ENCODE measurements at places on chromosomes 7 and 10.

DNA sequence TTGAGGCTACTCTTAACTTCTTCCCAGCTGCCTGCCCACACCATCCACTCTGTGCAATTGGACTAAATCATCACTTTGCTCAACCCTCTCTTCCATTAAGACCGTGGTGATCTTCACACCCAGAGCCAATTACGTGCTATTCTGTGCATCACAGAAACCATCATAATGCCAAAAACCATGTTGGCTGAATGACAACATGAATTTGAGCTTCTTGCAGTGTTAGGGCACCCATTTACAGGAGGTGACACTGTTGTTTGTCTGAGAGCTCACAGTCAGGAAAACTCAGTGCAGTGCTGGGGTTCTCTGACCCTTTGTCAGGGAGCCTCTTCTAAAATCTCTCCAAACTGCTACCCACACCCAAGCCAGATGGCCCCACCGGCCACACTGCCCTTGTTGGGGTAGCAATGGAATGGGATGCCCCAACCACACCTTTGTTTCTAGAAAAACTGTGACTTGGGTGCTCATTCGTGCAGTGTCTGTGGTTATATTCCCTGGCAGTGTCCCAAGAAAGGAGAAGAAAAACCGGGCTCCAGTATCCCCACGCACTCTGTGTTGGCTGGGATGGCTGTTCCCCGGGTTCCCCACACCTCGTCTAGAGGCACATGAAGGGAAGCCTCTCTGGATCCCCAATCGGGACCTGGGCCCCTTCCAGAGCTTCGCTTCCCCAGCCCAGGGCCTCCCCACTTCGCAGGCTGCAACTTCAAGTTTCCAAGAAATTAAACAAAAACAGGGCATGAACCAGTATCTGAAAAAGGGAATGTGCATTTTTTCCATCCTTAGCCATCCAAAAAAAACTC lies 2.0 kb upstream of the TNS3 start:
- no peak for DNase-seq

- no peak for DNase-seq
Measured at GRCh38 chr10:59016043-59016442, 160.4 kb upstream of the PHYHIPL start.

- no peak for DNase-seq
Measured at GRCh38 chr10:36504758-36505157, 620.6 kb upstream of the ANKRD30A start.

GRCh38 chr7:157403646-157404401 lies 67.0 kb downstream of the DNAJB6 start:
- no peak for DNase-seq

DNA sequence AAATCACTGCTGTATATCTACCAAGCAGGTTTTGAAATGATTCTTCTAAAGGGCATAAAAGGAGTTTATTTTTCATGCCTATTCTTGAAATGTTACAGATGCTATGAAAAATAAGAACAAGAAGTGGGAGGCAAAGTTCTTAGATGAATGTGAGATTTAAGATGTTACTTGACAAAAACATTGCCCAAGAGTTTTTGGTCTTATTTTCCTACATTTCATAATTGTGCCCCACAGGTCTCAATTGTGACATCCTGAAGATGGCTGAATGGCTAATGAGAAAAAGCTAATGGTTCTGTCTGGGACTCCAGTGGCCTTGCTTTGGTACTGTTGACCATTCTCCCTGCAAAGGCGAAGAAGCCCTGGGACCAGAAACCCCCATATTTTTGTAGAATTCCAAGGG lies 43.0 kb upstream of the IFRD1 start:
- DNase-seq = no peak

DNA sequence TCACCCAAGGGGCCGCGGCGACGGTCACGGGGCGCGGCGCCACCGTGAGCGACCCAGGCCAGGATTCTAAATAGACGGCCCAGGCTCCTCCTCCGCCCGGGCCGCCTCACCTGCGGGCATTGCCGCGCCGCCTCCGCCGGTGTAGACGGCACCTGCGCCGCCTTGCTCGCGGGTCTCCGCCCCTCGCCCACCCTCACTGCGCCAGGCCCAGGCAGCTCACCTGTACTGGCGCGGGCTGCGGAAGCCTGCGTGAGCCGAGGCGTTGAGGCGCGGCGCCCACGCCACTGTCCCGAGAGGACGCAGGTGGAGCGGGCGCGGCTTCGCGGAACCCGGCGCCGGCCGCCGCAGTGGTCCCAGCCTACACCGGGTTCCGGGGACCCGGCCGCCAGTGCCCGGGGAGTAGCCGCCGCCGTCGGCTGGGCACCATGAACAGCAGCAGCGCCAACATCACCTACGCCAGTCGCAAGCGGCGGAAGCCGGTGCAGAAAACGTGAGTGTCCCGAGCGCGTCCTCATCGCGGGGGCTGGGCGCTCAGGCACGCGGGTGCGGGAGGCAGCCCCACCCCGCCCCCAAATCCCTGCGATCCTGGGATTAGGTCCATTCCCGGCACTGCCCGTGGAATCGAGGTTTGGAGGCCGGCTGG lies 509 bp downstream of the AHR start:
- DNase-seq = peak; percentile 79

DNA sequence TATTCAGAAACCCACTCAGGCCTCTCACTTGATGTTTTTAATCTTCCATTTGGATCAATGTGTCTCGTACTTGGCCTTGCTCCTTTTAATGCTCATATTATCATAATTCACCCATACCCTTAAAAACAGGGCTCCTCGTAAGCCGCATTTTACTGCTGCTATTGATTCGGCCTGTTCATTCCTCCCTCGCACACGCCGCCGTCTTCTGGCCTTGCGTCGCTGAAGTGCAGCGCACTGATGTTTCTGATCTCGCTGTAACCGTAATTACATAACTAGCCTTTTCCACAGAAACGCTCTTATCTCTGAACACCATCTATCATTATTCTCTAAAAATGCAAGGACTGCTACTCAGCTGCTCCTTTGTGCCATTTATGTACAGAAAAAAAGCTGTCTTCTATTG lies 544.5 kb upstream of the FOXK1 start:
- no peak for DNase-seq

Data from T-helper 2 cell (primary cell).